MM.1S (cell line): ENCODE measurements at places on chromosomes 6 and 20.

DNA sequence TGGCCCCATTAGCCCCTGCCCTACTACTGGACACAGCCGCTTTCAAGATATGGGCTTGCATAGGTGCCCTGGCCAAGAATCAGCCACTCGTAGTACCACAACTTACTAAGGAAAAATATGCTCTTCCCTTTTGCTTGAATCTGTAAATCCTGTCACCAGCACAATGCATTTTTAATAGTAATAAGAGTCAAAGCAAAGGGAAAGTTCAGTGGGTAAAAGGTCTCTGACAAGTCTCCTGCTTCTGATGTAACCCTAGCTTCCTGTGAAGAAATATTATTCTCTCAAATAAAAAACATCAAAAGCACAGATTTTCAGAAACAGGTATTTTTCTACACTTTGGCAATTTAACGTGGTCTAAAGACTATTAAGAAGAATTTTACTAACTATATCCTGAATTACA is 373.8 kb downstream of the GJA1 start:
- no peak for DNase-seq

- DNase-seq: no peak
Observed at GRCh38 chr6:149054559-149055194, 262.8 kb upstream of the TAB2 start.

- no peak for DNase-seq
Observed at GRCh38 chr6:159639721-159640120, 53.3 kb downstream of the SOD2 start.

DNA sequence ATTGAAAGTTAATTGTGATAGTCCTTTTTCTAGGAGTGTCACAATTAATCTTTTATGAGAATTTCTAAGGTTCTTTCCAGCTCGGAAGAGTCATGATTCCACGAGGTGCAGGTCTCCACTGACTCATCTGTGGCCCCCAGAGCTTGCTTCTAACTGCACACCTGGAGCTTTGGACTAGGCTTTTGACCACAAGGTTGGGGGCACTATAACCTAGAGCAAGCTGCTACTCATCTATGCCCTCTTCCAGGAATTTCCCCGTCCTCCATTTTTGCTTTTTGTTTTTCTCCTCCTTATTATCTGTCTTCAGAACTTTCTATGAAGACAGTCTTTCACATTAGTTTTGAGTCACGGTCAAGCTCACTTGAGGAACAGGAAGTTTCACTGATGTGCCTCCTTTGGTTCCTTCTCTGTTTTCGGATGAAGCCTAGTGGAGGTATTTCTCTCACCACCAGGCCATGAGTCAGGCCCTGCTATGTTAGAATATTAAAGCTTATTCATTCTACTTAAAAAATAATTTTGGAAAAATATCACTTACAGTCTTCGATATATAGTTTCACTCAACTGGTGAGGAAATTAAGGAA is 119.2 kb upstream of the INSM1 start:
- no peak for DNase-seq

DNA sequence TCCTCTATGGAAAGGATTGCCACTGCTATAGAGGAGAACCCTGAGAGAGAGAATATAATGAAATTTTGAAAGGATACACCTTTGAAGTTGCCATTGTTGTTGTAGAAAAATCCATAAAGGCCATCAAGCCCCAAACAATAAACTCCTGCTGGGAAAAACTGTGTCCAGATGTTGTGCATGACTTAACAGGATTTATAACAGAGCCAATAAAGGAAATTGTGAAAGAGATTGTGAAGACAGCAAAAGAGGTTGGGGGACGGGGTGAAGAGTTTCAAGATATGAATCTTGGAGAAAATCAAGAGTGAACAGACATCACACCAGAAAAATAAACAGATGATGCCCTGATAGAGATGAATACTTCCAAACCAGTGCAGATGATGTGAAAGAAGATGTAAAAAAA is 396.4 kb downstream of the BCKDHB start:
- no peak for DNase-seq

- DNase-seq: no peak
Observed at GRCh38 chr20:62505337-62506045, 29.7 kb upstream of the GATA5 start.

- no peak for DNase-seq
Observed at GRCh38 chr6:35954333-35954732, 33.4 kb upstream of the SRPK1 start.

DNA sequence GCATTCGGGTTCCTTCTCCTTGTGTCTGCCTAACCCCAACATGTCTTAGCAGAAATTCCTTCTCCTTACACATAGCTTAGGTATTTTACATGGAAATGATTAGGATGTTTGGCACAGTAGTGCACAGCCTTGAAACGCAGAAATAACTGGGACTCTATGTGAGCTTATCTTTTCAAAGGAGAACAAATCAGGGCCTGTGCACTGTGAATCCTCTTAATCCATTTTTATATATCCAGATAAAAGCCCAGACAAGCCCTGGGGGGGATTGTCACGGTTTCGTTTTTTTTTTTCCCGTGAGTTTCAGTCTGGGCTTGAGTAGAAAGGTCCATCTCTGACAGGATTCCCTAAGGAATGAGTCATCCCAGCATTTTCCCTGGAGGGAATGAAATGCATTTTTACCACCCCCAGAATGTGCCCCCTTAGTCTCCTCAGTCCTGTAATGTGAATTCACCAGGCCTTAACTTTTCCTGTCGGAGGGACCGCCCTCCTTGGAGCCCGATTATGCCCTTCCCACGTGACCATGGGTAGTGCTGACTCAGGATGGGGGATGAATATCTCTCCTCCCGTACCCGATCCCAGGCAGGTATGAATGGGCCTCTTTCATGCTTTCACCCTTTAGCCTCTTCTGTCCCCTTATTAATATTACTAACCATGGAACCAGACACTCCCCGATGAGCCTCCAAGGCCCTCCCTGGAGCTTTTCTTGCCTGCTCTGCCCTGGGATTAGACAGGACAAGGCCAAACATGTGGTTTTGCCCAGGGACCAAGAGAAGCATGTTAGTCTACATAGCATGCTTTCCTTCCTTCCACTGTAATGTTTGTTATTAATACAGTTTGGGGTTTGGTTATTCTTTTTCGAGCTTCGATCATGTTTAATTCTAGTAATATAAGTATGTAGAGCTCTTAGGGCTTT is 23.9 kb upstream of the NAA20 start:
- no peak for DNase-seq

GRCh38 chr6:28458568-28458967 is 15.3 kb upstream of the ZSCAN23 start:
- DNase-seq: no peak
